ENCODE measurements at places on chromosomes 12 and 14. TPM values are rescaled to one million over a fixed set of nuclear protein-coding genes. Genes with fewer than 3 reads are reported as not detected.
A peak's percentile ranks its signal among the peaks of the same experiment; 100 is the strongest.

CACNA1C gene
- total RNA-seq, result 71.3 TPM

CCDC197 gene
- not detected for total RNA-seq

TTC9 gene
- 0.83 TPM for total RNA-seq

PMCH gene
- total RNA-seq, result not detected

OR2AP1 gene
- total RNA-seq, result not detected

COX8C gene
- 0.52 TPM for total RNA-seq

DNA sequence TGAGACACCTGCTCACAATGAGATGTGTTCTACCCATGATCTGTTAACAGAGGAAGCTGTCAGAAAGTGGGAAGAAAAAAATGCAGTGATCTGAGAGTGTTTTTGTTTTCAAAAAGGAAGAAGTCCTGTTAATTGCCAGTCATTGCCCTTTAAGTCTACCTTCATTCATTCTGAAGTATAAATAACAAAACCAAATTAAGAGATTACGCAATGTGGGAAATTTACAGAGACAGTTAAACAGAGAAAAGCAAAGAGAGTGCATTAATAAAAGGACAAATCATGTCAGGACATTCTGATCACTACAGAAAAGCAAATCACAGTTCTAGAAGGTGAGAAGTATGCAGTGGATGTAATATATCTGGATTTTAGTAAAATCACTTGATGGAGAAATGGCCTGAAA lies 154.2 kb downstream of the NRXN3 start:
- DNase-seq, result no peak

- no peak for DNase-seq
These were observed 155.4 kb upstream of the GZMB start for GRCh38 chr14:24789378-24789884.

DNA sequence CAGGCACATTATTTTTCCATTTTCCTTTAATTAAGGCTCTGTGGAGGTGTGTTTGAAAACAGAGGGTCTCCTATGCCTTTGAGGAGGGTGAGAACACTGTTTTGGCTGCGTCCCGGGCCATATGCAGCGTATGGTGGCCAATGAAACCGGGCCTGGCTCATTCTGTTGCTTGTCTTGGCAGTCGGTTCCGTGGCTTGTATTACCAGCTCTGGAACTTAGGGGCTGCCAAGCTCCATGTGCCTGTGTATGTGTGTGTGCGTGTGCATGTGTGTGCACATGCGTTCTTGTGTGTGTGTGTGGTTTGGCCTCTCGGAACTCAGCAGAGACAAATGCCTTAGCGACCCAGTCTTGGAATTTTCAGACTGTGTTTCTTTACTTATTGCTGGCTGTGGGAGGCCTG lies 2.7 kb downstream of the JDP2 start:
- no peak for DNase-seq

GRCh38 chr12:105018776-105019175 lies 32.7 kb downstream of the NOPCHAP1 start:
- no peak for DNase-seq

DNA sequence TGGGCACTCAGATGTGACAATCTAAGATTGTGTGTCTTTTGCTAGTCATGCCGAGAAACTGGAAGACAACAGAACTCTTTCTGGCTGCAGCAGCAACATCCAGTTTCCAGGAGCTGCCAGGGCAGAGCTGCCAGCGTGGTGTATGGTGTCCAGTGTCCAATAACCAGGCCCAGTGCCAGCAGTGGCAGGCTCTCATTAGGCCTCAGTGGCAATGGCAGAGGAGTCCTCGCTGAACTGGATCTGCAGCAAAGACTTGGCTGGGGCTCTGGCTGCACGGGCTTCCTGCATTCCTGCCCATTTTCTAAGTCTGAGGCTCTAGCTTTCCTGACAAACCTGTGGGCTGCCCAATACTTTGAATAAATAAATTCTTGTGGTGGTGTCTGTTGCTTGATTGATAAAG lies 26.2 kb upstream of the PPM1A start:
- DNase-seq, result no peak

GRCh38 chr14:23113431-23114119 lies 5.5 kb downstream of the CEBPE start:
- peak; percentile 78 for DNase-seq

- no peak for DNase-seq
These were observed 144.3 kb downstream of the BCL11B start for GRCh38 chr14:99127651-99128167.

- no peak for DNase-seq
These were observed 62.4 kb upstream of the TBPL2 start for GRCh38 chr14:55502746-55503284.

DNA sequence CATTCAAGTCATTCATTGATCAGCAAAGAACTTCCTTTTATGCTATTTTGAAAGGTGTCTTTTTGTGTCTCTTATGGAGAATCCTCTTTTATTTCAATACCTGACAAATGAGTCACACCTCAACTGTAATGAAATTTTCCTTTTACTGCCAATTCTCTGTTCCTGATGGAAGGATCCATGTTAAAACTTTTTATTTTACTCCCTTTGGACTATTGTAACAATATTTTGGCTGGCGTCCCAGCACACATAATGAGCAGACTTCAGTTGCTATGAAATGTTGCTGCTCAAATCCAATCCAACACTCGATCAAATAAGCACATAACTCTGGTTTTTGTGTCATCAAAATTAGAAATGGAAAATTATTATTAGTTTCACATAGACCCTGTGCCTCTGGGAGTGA lies 21.9 kb upstream of the SLC15A5 start:
- no peak for DNase-seq

DNA sequence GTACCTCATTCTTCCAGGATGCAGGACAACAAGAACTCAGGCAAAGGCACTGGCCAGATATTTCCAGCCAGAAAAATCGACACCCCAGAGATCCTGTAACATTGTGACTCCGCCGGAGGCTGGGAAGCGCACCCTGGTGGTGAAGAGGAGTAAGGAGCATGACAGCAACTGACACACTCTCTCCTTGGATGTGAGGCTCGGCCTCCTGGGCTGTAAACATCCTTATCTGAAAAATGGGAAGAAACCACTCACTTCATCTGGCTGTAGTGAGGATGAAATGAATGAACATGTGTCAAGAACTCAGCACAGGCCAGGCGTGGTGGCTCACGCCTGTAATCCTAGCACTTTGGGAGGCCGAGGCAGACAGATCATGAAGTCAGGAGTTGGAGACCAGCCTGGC lies 27.5 kb downstream of the TCHP start:
- DNase-seq, result peak; percentile 84
